Dermis microvascular lymphatic vessel endothelial cell (primary cell): ENCODE measurements at places on chromosomes 1 and 21. TPM values are rescaled to one million over a fixed set of nuclear protein-coding genes. Genes with fewer than 3 reads are reported as not detected.

DNA sequence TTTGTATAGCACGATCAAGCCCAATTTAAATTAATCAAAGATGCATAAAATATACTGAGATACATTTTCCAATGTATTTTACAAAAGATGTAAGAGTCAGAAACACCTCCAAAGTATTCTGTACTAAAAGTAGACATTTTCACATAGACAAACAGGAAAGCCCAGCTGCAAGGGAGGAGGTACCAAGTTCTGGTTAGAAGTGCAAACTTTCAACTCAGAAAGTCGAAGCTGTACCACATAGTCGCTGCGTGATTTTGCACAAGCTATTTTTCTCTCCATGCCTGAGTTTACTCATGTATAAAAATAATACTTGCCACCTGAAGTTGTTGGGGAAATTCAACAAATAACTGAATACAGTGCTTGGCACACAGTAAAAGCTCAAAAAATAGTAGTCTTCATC is 5.6 kb upstream of the HNRNPU start:
- DNase-seq: no peak

DNA sequence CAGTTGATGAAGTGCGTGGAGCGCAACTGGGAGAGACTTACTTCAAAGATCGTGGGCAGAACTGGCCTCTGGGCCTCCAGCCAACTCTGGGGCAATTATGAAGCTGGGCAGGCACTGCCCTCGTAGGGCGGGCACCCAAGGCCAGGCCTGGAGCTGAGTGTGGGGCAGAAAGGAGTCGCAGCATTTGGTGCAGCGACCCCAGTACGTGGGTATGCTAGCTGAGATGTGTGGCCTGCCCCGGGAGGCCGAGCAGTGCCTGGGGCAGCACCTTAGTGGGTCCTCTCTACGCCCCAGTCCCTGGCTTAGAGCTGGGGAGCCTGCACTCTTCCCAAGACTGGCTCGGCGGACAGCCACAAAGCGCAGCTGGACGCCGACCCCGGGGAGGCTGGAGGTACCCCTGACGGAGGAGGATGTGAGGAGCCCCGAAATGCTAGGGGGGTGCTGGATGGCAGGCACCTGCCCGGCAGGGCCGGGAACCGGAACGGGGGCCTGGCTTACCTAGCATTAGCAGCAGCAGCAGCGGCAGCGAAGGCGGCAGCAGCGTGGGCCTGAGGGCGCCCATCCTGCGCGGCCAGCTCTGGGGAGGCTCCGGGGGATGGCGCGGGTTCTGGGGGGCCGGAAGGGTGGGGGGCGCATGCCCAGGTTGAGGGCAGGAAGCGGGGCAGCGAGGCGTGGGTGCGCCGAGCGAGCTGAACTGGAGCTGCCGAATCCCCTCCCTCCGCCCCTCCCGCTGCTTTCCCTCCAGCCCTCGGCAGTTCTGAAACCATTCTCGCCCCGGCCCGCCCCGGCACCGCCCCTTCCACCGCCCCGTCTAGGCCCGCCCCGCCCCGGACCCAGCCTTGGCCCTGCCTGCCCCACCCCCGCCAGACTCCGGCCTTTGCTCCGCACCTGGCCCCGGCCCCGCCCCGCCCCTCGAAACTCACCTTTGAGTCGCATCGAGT is at the start of gene IGSF8:
TSS of gene IGSF8 (minus strand) at position 709 of the 941 bp plus-strand sequence. CDS start at position 562, 147 bp downstream.
- DNase-seq: peak; percentile 49

- peak; percentile 32 for DNase-seq
Measured at GRCh38 chr1:198756470-198756869, 117.6 kb downstream of the PTPRC start.

DNA sequence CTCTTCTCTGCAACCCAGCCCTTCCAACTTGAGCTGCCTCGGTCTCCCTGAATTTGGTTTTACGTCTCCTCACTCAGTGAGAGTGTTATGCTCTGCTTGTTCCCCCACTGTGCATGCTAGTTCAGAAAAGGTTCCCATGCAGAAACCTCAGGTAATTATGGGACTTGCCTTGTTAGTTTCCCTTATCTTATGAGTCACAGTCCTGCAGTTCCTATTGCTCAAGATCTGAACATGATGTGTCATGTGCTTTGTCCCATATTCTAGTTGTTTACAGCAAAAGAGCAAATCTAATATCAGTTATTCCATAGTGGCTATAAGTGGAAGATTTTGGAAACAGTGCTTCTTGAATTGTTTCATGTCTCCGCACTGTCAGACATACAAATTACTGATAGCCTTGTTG is 74.4 kb downstream of the DUSP10 start:
- DNase-seq: peak; percentile 17

DNA sequence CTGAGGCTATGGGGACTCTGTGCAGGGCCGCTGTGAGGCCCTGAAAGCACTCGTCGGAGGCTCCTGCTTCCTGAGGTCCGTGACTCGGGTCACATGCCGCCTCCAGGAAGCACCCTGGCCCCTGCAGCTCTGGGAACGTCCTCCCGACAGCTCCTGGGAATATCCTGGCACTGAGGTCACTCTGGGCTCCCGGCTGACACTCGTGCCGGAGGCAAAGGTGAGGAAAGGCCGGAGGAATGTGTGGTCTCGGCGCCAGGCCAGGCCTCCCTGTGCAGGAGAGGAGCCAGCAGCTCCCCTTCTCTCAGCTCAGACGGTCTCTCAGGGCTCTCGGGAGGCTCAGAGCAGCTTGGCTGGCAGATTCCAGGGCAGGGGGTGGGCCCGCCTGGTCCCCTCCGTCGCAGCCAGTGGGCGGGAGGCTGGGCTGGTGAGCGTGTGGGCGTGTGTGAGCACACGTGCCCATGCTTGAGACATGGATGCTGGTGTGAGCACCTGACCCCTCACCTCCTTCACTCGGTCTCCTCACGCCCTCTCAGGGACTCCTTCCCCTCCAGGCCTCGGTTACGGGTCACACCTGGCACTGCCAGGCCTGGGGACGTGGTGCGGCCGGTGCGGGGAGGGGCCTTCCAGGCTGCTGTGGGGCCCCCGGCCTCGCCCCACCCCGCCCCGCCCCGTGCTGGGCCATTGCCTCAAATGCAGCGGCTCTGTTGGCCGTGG is 5.5 kb upstream of the RNF223 start:
- peak; percentile 79 for DNase-seq

CLIC6 gene
- total RNA-seq: not detected in 2 replicates

CD2 gene
- not detected in 2 replicates for total RNA-seq

GRCh38 chr1:20867062-20867461 is 80.0 kb upstream of the HP1BP3 start:
- DNase-seq: no peak

- no peak for DNase-seq
Measured at GRCh38 chr1:196007763-196008162, 600.5 kb downstream of the KCNT2 start.

DNA sequence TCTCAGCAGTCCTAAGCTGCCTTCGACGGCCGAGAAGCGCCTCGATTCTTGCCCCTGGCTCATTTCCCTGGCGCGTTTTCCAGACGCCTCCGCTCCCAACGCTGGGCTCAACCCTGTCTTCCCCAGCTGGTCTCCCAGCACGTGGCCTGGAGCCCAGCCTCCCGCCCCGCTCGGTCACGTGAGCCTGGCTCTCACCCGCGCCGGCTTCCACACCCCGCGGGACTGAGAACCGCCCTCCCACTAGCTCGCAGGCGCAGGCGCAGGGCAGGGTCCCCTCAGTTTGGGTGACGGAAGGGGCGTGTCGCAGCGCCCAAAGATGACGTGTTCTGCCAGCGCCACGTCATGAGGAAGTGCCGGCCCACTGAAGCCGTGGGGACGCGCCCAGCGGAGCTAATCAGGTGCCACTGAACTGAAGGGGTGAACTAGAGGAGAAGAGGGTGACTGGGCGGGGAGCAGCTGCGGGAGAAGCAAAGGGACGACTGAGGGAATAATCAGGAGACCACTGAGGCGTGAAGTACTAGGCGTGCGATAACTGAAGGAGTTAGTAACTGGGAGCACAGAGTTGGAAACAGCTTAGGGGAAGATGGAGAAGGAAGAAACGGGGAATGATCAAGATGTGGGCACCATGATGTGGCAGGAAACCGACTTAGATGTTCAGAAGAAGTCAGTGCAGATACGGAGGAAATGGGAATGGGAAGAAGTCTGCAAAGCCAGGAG is at the start of gene DHDDS:
TSS of gene DHDDS (plus strand) at position 343 of the 717 bp plus-strand sequence. CDS start 625 bp downstream, outside the sequence.
- peak; percentile 91 for DNase-seq

TMEM52 gene
- 0.13 TPM in 2 replicates for total RNA-seq

DNA sequence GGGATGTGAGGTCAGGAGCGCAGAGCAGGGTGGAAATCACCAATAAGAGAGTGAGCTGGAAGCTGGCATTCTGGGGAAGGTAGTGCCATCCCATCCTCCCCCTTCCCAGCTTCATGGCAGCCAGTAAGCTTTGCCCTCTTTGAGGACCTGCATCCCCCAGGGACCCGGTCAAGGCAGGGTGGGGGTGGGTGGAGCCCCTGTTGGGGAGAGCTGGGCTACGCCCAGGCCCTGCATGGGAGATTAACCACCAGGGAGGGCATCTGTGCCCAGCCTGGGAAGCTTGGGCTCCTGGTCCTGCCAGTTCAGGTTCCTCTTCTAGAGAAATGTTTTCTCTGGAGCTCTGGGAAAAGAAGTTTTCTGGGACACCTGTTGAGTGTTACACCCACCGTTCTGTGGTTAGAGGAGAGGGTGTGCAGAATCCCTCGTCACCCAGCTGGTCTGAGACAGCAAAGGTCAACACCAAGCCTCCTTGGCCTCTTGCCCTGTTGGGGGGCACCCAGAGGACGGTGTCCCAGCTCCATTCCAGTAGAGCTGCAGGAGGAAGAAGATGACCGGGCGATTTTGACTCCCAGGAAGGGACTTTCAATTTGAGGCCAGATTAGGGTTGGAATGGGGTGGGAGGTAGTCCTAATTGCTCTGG is 30.1 kb upstream of the TENT5C start:
- no peak for DNase-seq

EEIG2 gene
- 1.9 and 3.2 TPM in 2 replicates for total RNA-seq

DNA sequence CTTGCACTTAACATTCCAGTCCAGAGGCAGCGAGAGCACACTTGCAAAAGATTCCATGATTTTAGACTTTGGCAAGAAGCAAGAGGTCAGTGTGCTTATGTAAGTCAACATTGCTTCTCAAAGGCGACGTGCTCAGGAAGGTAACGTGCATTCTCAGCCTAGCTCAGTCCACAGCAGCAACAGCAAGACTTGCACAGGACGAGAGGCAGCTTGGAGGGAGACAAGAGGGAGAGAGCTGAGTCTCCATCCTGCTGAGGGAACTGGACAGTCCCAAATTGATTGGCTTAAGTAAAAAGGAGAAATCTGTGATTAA is 56.5 kb downstream of the PTP4A2 start:
- DNase-seq: no peak

ALDH9A1 gene
- total RNA-seq: 87.9 and 90.4 TPM in 2 replicates

DNA sequence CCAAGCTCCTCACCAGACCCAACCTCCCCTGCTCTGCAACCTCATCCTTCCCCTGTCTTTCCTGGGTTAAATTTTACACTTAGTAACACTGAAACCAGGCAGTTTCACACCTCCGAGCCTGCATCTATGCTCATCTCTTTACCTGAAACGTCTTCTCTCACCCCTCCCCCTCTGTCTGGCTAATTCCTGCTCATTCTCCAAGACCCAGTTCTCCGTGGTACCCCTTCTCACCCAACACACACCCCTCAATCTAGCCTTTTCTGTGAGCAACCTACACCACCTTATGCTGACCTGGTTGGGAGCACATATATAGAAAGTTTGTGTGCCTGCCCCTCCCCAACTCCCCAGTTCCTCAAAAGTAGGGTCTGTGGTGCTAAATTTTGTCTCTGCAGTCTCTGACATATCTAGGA is 3.7 kb upstream of the KIAA1614 start:
- no peak for DNase-seq

DNA sequence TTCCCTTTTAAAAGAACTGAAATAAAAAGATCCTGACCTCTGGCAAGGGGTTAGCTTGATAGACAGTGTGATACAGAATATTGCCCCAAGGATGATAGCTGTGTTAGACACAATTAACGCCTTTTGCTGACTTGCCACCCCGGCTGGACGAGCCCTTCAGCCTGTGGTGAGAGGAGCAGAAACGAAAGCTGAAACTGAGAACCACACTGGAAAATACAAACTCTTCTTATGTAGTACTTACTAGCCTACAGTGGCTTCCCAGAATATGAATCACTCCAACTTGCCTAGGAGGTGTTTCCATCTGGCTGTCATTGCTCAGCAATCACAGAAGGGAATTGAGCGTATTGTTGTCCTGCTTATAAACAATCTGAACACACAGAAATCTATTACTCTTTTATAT is 22.9 kb downstream of the SAMSN1 start:
- DNase-seq: no peak

LYST gene
- 10.3 and 15.4 TPM in 2 replicates for total RNA-seq

GRCh38 chr1:18548643-18549042 is 67.9 kb downstream of the KLHDC7A start:
- no peak for DNase-seq

TRIM17 gene
- not detected in 2 replicates for total RNA-seq

LY9 gene
- total RNA-seq: not detected in 2 replicates

DNA sequence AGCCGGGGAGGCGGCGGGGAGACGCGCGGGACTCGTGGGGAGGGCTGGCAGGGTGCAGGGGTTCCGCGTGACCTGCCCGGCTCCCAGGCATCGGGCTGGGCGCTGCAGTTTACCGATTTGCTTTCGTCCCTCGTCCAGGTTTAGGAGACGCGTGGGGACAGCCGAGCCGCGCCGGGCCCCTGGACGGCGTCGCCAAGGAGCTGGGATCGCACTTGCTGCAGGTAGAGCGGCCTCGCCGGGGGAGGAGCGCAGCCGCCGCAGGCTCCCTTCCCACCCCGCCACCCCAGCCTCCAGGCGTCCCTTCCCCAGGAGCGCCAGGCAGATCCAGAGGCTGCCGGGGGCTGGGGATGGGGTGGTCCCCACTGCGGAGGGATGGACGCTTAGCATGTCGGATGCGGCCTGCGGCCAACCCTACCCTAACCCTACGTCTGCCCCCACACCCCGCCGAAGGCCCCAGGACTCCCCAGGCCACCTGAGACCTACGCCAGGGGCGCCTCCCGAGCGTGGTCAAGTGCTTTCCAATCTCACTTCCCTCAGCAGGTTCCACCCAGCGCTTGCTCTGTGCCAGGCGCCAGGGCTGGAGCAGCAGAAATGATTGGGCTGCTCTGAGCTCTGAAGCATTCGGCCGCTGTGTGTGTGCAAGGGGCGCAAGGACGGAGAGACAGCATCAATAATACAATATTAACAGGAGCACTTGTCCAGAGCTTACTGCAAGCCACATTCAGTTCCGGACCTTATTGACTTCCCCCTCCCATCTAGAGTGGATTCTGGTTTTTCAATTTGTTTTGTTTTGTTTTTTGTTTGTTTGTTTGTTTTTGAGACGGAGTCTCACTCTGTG is 10.3 kb downstream of the SIM2 start:
- DNase-seq: no peak

DNA sequence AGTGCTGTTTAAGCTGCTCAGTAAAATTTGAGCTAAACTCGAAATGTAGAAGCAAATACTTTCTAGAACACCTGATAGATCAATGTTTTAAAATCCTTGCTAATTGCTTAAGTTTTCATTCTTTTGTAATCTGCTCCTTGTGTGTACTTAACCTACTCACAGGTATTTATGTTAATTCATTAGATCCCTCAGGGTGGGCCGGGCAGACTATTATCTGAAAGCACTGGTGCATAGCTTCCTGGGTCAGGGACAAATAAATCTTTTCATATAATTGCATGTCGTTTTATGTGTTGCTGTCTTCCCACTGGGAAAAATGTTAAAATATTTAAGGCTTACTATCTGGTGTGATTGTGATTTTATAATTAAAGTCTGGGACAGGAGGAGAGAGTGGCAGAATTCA is 440.5 kb downstream of the SMYD3 start:
- no peak for DNase-seq

CD53 gene
- total RNA-seq: not detected in 2 replicates
